Stimulated activated CD4-positive, alpha-beta T cell treated with anti-CD3 and anti-CD28 coated beads, Interleukin-15, amount 100 ng/mL, for 1 hour (primary cell): ENCODE measurements at places on chromosomes 2 and 18.

- DNase-seq, result no peak
These were observed 31.7 kb upstream of the SIX3 start for GRCh38 chr2:44909831-44910230.

DNA sequence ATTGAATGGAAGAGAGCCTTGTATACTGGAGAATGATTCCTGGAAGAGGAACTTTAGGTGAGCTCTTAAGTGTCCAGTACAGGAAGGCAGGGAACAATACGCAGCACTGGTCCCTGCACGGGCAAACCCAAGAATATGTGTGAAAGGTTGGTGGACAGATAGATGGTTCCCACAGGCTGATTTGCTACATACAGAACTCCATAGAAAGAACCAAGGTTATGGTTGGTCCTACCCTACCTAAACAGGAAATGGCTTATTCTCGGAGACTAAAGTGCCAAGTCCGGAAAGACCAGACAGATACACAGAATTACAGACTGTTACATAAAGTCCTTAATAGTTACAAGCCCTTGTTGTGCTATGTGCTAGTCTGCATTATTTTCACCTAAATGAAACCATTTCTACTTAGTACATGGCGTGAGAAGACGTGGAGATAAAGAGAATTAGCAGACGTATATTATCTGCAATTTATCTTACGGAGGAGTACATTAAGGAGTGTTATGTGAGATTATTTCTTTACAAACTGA is 1.2 kb downstream of the REV1 start:
- no peak for DNase-seq

DNA sequence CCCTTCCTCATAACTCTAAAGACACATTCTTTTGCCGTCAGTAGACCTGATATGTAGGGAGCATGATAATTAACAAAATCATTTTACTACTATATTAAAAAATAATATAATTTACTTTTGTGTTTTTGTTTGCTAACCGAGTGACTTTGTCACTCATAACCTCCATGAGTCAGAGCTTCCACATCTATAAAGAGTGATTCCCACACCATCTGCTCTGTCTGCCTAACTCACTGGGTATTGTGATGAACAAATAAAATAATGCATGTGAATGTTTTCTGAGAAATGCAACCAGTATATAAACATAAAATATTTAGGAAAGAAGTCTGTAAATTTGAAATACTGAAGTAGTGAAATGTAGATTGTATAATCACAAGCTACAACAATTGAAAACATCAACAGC is 123.4 kb upstream of the DSEL start:
- no peak for DNase-seq

DNA sequence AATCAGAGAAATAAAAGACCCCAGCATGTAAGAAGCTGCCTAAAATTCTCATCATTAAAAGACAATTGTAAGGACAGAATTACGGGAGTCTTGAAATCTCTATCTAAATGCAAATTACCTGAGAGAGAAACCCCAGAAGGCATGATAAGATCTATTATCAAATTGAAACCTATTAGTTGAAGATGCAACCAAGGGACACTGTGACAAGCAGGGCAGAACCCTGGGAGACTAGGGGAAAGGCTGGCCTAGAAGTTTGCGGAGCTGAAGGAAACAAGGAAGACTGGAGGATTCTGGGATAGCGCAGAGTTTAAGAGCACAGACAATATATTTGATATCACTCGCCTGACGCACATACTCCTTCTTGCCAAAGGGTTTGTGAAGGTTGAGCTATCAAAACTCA is 319.5 kb upstream of the CHAC2 start:
- DNase-seq, result no peak

- no peak for DNase-seq
These were observed 52.6 kb upstream of the NFU1 start for GRCh38 chr2:69489793-69490192.

GRCh38 chr2:231069379-231070054 is 12.8 kb downstream of the PSMD1 start:
- no peak for DNase-seq

GRCh38 chr2:190819840-190820301 is 60.8 kb upstream of the GLS start:
- DNase-seq, result no peak

GRCh38 chr2:149741646-149742045 is 154.1 kb upstream of the MMADHC start:
- no peak for DNase-seq

DNA sequence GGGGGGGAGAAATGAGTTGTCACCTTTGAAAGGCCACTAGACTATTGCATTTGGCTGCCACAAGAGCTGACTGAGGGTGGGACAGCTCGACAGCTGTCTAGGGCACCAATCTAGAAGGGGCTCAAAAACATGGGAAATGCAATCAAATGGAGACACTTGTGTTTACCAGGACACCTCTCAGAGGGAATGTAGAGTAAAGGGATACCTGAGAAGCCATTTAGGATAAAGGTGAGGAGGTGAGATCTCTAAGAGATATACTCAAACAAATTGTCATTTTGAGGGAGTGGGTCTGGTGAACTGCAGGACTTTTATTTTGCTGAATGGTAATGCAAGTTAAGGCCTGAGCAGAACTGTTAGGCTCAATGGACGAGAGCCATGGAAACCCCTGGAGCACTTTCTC is 159.8 kb downstream of the DDX1 start:
- no peak for DNase-seq

GRCh38 chr2:209613649-209614305 is 157.9 kb upstream of the UNC80 start:
- no peak for DNase-seq

GRCh38 chr2:86293612-86294011 is 43.8 kb downstream of the REEP1 start:
- no peak for DNase-seq

GRCh38 chr2:174555998-174556397 is 41.6 kb downstream of the WIPF1 start:
- no peak for DNase-seq

DNA sequence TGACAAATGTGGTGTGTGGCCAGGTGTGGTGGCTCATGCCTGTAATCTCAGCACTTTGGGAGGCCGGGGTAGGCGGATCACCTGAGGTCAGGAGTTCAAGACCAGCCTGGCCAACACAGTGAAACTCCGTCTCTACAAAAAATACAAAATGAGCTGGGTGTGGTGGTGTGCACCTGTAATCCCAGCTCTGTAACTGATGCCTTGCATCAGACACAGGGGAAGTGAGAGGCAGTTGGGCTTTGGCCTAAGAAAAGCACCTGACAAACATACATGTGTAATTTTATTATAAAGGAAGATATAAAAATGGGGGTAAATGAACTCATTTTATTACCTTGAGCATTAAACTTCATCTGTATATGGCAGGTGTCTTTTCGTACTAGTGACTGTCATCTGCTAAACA is 66.7 kb upstream of the FAM136A start:
- no peak for DNase-seq

DNA sequence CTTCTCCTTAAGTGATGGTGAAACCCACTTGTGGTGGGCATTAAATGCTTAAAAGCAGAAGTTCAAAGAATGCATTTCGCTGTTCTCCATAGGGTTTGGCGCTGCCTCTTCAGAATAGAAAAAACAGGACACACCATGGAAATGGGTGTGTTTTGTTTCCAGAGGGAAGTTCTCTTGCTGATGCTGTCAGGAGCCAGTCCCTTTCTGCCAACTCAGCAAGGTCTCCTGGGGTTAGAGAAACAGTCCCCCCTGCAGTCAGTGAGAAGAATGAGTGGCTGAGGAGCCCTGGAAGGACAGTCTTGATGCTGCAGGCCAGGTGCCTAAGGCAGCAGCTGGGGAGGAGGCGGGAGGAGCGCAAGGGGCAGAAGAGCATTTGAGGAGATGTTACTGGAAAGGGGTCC is 37.8 kb upstream of the ASAP2 start:
- DNase-seq, result no peak

GRCh38 chr2:41896186-41896846 is 151.5 kb upstream of the PKDCC start:
- DNase-seq, result no peak

DNA sequence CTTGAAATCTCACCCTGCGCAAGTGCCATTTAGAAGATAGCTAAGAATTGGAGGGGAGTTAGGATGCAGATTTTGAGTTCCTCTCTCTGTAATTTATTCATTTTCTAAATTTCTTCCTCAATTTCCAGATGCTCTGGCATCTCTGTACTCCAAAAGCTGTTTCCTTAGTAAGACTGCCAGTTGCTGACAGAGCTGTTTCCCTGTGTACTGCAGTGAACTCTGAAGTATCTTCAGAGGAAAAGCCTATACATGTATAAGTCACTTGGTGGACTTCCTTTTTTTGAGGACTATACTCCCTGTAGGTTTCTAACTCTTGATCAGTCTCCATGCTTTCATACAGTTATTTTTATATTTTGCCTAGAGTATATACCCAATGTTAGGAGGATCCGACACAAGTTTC is 1.5 kb upstream of the RESP18 start:
- no peak for DNase-seq

DNA sequence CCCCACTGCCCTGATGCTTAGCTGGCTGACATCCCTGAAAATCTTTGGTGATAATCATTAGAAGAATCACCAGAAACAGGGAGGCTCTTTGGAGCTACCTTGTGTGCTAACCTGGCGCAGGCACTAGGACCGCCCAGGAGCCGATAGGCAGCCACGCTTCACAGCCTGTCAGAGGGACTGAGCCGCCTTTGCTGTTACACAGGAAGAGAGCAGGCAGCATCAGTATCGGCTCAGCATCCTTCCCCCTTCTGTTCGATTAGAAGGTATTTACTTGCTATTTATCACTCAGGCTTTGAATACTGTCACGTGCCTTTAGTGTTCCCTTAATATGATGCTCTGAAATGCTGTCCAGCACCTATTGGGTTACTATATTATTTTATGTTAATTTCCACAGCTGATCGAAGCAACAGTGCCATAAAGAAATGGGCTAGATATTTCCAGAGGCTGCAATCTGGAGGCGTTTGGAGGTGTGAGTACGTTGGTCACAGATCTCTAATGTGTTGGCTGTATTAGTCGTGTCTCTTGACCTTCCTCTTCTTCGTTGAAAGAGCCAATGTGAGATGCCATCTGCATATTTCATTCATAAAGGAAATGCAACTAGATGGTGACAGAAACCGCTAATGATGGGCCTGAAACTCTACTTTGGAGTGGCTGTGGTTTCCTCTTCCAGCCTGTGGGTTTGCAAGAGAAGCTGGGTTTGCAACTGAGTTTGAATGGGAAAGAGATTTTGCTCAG is 110.4 kb upstream of the RAB27B start:
- DNase-seq, result no peak
